Fibroblast of skin of left quadriceps (primary cell): ENCODE measurements at places on chromosomes 12 and 14.

DNA sequence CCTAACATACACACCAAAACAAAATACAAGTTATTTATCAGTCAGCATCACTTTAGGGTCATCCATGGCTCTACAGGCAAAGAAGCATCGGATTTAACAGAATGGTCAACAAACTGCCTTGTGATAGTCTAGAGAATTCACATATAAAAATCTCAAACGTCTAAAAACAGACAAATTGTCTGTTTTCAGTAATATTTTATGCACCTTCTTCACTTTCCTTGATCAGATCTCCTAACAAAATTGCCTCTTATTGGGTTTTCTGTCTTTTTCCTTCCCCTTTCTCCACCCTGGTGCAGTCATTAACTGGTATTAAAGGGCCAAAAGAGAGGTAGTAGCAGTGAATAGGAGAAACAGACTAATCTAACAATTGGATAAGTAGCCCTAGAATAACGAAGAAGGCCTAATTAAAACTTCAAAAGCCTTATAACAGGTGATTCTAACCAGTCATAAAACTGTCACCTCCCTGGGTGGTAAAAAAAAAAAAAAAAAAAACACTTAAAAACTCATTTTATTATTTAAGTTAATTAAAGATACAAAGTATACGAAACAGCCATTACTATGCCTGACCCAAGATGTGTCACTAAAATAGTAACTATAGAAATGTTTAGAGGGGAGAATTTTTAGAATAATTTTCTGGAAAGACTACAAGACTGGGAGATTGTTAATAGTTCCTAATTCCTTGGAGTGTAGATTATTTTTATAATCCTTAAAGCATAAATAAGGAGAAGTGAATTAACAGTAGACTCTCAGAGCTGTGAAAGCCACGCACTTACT is 1.5 kb downstream of the KIF21A start:
- DNase-seq, result no peak

DNA sequence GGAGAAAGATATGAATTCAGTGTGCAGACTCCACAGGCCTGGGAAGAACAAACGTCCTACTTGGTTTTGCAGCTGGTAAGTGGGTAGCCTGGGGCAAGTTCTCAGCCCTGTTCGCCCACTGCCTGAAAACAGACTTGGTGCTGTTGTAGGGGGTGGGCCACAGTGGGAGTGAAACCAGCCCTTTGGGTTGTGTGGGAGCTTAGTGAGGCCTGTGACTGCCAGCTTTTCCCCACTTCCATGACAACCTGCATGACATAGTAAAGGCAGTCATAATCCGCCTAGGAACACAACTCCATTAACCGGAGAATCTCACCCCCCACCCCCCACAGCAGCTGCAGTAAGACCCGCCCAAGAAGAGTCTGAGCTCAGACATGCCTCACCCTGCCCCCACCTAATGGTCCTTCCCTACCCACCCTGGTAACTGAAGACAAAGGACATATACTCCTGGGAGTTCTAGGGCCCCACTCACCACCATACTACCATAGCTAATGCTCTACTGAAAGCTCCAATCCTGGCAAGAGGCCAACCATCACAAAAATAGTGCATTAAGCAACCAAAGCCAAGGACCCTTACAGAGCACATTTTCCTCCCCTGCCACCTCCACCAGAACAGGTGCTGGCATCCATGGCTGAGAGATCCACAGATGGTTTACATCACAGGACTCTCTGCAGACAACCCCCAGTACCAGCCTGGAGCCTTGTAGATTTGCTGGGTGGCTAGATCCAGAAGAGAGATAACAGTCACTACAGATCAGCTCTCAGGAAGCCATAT is 39.8 kb upstream of the LMNTD1 start:
- no peak for DNase-seq

DNA sequence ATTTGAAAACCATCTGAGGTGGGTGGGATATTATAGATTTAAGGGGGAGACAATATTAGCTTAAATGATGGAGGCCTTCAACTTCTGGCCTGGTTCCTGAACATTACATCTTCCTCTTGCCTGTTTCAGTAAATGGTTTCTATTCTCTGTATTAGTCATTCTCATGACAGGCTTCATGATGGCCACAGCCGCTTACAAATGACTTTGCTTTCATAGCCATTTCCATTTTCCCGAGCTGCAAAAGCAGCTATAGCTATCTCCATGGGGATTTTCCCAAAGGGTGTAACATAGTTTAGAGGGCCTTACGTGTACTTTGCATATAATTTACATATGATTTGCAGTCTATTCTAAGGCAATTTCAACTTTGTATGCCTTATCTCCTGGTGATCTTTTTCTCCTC is 121.8 kb downstream of the NRXN3 start:
- no peak for DNase-seq

DNA sequence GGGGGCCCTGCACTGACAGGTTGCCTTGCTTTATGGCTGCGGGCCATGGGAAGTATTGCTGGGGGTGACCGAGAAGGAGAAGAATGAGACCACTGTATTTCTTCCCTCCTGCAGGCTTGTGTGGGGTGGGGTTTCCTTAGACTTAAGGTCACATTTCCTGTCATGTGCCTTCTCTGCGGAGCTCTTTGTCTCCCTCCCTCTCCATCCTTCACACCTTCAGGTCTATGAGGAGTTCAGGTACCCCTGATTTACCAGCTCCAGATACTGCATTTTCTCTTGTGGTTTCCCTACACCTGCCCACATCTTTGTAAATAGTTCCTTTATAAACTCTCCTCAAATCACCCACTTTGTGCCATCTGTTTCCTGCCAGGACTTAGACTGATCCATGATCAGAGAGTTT is 3.6 kb downstream of the FNTB start:
- no peak for DNase-seq

DNA sequence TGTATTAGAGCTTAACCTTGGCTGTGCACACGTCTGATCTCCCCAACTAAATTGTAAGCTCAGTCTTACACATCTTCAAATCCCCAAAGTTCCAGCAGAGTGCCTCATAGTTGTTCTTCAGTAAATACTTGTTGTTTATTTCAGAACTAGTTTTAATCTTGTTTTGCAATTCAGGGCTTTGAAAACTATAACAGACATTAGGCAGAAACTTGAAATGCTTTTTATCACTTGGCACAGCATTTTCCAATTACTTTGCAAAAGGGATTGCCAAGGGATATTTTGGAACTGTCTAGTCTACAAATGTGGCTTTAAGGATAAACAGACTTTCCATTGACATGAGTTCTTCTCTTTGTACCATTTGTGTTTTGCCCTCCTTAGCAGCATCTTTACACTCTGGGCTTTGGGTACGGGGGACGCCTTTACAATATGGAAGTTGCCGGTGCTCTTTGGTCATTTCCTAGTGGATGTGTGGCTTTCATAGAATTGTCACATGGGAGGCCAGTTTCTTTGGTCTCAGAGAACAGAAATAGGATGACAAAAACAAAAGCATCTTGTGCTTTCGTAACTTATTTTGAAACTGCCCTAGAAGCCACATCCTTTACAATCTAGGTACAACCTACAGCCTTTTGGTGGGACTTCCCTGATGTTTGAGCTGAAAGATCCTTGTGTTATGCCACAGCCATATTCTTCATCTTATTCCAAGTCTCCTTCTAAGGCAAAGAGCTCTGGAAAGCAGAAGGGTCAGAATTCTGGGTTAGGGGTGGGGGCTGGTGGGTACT is 96.9 kb downstream of the NPAS3 start:
- DNase-seq, result no peak

DNA sequence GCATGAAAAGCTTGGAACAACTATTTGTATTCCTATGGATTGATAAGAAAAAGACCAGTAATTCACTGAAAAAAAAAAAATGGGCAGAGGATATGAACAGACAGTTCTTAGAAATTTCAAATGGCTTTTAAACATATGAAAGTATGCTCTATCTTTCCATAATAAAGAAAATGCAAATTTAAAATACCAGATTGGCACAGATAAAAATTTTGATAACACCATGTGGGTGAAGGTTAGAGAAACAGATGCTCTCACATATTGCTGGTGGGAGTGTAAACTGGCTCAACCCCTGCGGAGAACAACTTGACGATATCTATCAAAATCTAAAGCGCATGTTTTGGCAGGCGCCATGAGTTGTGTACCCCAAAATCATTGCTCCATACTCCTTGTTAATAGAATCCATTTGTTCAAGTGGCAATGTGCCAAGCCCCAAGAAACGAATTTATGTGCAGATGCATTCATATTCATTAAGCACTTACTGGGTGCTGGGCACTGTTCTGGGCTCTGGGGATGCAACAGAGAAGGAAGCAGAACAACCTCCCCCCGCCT is 29.5 kb upstream of the TMPO start:
- no peak for DNase-seq
